ENCODE measurements at places on chromosomes 6 and 20.

- DNase-seq, result no peak
These were observed 58.4 kb downstream of the TRAM2 start for GRCh38 chr6:52518279-52518945.

DNA sequence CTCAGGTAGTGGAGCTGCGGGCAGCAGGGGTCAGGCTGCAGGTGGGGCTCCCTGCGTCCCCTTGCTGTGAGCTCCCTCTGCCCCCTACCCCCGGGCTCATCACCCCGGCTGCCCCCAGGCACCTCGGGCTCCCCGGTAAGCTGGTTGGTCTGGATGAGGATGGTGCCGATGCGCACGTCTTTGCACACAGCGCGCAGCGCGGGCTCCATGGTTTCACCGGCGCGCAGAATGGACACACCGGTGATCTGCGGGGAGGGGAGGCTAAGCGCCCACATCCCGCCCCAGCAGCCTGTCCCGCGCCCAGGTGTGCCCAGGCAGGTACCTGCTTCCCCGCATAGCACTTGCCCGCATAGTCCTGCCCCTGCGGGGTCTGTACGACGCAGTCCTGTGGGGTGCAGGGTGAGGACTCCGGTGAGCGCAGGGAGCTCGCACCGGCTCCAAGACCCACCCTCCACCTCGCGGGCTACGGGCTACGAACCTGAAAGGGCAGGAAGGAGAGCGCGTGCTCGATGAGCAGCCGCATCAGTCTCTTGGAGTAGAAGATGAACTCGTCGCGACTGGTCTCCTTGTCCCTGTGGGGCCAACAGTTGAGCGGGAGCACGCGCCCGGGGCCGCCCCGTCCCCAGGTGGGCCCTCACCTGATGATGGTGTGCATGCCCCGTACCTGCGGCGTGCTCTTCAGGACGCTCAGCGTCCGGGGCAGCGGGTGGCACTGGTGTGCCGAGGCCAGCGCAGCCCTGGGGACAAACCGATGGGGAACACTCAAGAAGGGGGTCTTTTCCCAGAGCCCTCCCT is 15.5 kb downstream of the UCKL1 start:
- DNase-seq, result no peak

GRCh38 chr20:50194831-50195523 is 4.3 kb downstream of the CEBPB start:
- DNase-seq, result no peak

GRCh38 chr6:119346936-119347335 is 2.6 kb downstream of the MAN1A1 start:
- no peak for DNase-seq

DNA sequence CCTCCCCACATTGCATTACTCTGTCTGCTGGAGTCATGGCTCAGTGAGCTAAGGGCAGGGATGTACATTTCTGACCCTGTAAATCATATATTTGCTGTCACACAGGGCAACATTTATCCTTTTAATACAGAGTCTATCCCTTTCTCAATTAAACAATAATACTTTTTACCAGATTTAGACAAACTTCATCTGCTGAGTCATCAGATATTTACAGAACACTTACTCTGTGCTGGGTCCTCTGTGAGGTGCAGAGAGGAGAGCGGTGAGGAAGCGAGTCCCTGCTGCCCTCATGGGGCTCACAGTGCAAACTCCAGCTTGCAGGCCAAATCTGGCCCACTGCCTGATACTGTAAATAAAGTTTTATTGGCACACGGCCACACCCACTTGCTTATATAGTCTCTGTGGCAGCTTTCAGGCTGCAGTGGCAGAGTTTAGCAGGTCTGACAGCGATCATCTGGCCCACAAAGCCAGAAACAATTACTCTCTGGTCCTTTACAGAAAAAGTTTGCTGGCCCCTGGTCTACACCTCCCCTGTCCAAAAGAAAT is 144.5 kb downstream of the CDH26 start:
- DNase-seq, result no peak

DNA sequence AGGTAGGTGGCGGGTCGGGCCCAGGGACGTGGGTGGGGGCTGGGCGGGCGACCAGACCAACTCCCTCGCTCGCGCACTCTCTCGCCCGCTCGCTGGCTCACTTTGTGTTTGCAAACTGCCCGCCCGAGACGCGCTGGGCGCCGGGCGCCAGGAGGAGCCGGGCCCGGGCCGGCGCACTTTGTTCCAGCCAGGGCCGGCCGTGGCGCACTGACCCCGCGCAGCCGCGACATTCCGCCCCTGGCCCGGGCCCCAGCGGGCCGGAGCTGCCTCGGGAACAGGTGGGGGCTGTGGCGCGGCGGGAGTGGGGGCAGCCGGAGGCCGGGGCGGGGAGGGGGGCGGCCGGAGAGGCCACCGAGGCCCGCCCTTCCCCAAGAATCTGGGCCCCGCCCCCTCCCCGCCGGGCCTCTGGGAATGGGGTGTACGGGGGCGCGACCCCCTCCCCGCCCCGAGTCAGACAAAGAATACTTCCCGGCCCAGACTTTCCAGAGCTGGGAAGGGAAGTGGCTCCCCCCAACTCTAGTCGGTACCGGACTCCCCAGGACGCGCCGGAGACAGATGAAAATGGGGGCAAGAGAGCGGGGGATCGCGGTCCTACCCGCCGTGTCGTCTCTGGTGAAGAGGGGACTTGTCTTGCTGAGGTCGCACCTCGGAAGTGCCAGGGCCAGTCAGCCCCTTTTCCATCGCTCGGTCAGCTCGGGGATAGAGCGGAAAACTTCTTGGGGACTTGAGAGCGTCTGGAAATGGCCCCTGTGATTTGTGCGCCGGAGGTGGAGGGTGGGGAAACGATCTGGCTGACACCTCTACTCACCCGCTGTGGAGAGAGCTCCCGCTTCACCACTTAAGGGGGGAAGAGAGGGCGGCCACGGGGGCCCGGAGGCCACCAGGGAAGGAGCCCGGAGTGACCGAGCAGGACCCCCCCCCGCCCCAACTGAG is 951 bp downstream of the FOXP4 start:
- peak; percentile 17 for DNase-seq

DNA sequence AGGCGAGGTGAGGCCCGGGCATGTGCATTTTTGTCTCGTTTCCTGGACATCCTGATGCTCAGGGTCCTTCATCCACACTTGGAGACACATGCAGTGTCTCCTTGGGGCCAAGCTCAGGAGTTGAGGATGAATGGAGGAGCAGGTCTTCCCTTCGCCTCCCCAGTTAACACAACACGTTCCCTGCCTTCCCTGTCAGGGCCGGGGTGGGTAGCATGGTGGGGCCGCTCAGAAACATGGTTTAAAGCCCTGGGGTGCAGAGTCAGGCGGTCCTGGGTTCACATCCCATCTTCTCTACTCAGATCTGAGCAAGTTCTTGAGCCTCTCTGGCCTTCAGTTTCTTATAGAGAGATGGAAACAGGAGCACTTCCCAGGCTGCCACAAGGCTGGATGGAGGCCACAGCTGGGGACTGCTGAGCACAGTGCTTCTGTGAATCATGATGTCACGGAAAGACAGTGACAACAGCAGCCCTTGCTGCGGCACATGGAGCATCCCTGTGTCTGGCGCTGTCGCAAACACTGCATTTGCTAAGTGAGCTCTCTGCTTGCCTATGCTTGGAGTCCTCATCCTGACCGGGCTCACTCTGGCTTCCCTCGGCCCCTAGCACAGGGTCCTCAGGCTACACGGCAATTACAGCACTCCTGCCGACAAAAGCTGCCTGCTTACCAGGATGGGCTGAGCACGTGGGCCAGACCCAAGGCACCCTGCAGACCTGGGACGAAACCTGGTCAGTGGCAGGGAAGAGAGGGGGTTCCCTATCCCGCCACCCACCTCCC is 45.6 kb upstream of the STX16 start:
- DNase-seq, result no peak
